Activated CD4-positive, alpha-beta T cell treated with anti-CD3 and anti-CD28 coated beads, Interleukin-10, Interleukin-2, amounts not matched to agents 100 ng/mL and 50 ng/mL, durations not matched to agents 16 hours and 8 hours (primary cell): ENCODE measurements at places on chromosomes 11 and 22.

- DNase-seq, result peak; percentile 29
Observed at GRCh38 chr22:47095395-47096122, 333.1 kb downstream of the TBC1D22A start.

- peak; percentile 88 for DNase-seq
Observed at GRCh38 chr11:76166314-76166713, 40.0 kb downstream of the WNT11 start.

GRCh38 chr11:71432761-71433647 lies 15.2 kb downstream of the DHCR7 start:
- no peak for DNase-seq

- DNase-seq, result no peak
Observed at GRCh38 chr22:44335903-44336803, 23.4 kb upstream of the SHISAL1 start.

DNA sequence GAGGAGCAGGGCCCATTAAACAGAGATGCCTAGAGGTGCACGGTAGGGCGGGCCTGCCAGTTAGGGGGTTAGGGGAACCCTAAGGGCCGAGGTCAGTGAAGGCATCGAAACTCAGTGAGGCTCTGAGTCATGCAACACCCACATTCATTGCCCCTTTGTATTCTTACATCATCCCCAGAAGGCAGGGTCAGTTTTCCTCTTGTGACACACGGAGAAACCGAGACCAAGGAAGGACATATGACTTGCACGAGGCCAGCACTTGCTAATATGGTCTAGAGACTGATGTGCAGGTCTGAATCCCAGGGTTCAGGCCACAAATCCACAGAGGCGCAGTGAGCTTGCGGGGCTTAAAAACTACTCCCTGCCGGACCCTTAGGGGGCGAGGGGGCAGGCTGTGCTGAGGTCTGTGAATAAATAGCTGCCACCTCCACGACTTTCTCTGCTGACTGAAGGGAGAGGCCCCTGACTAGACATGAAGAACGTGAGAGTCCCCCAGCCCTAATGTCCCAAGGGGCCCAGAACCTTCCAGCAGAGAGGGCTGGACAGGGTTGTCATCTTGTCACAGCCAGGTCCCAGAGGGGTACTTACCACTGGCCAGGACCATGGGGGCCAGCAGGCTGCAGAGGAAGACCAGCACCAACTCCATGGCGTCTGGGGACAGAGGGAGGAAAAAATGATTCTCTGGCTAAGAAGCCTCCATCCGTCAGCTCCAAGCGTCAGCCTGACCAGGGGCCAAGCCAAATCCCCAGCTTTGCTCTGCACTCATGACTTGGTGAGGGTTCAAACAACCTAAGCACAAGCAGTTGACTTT lies 17.8 kb upstream of the FXYD2 start:
- DNase-seq, result no peak

DNA sequence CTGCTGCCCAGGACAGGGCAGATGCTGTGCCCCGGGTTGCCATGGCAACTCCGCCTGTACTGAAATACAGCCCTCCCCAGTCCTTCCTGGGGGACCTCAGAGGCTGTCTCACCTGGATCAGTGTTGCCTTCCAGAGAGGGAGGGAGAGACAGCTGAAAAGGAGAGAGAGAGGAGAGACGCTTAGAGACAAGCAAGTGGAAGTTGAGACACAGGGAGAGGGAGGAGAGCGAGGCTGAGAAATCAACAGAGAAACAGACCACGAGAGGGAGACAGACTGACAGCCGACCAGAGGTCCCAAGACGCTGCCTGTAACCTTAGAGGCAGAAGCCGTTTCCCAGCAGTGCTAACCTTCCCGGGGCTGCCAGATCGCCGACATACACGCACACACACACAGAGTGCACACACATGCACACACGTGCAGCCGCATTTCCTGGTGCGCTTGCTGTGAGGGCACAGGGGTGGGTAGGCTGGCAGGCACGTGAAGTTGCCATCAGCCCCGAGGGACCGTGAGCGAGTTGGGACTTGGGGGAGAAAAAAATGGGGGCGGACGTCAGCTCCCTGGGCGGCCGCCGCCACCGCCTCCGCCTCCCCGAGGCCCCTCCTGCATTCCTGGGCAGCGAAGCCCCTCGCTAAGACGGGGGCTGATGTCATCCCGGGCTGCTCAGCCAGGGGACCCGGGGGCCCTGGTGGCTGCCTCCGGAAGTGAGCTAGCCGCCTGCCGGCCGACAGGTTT lies 88.6 kb upstream of the CRYBB3 start:
- peak; percentile 69 for DNase-seq

GRCh38 chr22:42895541-42895981 lies 38.5 kb upstream of the ARFGAP3 start:
- DNase-seq, result no peak

- DNase-seq, result peak; percentile 59
Observed at GRCh38 chr22:24247564-24248344, 2.9 kb upstream of the GGT5 start.

DNA sequence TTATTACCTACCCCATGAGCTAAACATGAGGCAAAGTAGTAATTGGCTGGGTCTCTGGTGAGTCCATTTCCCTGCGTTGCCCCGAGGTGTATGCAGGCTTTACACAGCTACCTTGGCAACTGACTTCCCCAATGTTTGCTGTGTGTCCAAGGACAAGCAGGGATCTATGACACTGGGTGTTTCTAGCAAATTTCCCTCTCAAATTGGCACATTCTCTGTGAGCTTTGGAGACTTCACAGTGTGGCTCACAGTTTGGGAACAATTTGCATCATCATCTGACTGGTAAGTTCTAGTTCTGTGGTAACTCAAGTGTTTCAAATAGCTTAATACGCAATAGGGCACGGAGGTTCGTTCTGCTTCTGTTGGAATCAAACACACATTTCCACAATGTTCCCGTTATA lies 12.5 kb downstream of the NNMT start:
- no peak for DNase-seq

- DNase-seq, result no peak
Observed at GRCh38 chr11:71364176-71364671, 84.0 kb downstream of the DHCR7 start.

DNA sequence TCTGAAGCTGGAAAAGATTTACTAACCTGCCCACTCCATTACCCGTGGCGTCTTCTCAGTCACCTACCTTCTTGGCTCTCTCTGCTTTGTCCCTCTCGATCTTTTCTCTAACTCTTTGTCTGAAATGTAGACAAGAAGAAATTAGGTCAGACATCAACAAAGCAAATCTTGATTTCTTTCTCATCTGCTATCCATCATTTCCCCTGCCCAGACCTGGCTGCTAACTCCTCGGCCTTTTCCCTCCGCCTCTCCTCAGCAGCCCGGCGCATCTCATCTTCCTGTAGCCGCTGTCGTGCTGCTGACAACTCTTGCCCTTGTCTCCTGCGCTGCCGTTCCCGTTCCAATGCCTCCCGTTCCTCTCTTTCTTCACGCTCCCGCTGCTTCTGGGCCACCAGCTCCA lies 1.2 kb downstream of the UBXN1 start:
- no peak for DNase-seq

GRCh38 chr11:62611705-62612365 lies 740 bp downstream of the EML3 start:
- peak; percentile 39 for DNase-seq

DNA sequence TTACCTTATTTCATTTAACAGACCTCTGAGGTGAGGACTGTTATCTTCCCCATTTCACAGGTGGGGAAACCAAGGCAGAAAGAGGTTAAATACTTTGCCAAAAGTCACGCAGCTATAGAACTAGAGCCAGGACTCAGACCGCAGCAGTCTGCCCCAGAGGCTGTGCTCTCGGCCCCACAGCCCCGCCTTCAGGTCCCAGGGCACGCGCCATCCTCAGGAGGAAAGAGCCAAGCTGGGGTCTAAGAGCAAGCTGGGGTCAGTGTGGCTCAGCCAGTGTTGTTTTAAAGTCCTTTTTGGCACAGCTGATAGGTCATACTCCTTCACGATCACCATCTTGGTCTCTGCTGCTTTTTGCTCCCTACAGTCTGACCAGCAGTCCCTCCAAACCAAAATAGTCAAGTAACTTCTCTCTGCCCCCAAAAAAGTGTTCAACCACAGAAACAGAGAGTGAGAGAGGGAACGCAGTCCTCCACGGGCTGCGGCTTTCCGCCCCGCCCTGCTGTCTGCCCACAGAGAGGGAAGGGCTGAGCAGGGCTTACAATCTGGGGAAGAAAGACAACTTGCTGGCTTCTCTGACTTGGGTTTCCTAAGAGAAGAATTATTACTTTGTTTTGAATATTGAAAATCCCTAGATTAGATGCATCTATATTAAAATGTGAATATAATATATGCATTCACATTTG lies 137.2 kb upstream of the OPCML start:
- DNase-seq, result no peak

DNA sequence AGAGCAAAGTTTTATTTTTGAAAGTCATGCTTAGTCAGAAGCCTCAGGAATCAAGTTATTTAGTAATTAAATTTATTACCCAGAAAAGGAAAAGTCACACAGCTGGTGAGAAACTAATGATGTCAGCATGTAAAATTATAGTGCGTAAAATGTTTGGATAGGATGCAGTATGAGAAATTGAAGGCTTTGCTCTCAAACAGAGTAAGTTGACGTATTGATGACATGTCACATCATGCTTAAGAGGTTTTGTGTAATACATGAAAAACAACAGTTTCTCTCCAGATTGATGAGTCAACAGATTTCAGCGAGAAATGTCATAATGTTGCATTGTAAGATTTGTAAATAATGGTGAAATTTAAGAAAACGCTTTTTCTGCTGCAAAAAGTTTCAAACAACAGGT lies 769.8 kb downstream of the METTL15 start:
- DNase-seq, result no peak

DNA sequence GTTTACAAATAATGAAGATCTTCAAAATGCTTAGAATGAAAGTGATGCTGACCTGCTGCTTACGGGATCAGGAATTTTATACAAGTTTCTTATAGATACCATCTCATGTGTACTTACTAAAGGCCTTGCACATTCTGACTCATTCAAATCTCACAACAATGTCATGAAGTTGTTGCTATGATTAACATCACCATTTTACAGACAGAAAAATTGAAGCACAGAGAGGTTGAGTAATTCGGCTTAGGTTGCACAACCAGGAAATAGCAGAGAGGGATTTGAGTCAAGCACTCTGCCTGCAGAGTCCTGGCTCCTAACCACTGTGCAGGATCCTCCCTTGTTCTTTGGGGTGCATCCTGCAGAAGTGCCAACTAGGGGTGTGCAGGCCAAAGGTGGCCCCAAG lies 471.9 kb downstream of the MIAT start:
- DNase-seq, result peak; percentile 67

- DNase-seq, result no peak
Observed at GRCh38 chr22:50064453-50064852, 6.4 kb upstream of the TTLL8 start.

DNA sequence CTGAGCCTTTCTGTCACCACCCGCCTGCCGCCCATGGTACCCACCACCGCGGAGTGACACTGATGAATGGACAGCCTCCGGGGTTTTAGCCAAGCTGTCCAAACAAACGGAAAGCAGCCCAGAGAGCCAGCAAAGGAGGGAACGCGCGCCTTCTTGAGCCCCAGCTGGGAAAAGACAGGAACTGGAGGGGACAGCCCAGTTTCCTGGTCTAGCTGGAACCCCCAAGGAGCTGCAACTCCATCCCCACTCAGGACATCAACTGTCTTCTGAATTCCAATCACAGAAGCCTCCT lies 33.7 kb downstream of the SHISAL1 start:
- DNase-seq, result no peak

- no peak for DNase-seq
Observed at GRCh38 chr22:24185501-24186351, 4.4 kb downstream of the SUSD2 start.

DNA sequence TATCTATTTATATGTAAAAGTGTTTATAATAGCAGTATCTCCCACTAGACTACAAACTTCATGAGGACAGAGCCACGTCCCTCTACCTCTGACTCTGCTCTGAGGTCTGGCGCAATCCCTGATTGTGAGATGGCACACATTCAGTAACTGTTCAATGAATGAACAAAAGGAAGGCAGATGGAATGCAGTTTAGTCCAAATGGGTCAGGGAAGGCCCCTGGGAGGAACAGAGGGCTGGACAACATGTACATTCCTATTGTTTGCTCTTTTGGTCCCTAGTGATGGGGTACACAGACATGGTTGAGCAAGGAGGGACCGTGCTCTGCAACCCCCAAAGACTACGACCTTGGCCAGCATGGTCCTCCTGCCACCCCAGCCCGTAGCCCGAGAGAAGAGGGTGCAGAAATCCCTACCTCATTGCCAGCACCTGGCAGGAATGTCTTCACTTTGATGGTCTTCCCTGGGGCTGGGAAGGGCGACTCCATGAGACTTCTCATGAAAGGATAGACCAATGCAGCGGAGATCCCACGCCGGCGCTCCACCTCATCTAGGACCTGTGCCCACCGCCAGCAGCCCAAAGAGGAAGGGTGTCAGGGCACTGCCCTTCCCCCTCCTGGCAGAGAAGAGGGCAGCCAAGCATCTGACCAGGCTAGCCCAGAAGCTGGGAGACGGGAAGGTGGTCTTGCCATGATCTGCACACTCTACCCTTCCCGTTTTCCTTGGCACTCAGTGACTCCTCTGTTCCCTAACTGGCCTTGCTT lies 24.3 kb downstream of the RPL27A start:
- DNase-seq, result no peak

DNA sequence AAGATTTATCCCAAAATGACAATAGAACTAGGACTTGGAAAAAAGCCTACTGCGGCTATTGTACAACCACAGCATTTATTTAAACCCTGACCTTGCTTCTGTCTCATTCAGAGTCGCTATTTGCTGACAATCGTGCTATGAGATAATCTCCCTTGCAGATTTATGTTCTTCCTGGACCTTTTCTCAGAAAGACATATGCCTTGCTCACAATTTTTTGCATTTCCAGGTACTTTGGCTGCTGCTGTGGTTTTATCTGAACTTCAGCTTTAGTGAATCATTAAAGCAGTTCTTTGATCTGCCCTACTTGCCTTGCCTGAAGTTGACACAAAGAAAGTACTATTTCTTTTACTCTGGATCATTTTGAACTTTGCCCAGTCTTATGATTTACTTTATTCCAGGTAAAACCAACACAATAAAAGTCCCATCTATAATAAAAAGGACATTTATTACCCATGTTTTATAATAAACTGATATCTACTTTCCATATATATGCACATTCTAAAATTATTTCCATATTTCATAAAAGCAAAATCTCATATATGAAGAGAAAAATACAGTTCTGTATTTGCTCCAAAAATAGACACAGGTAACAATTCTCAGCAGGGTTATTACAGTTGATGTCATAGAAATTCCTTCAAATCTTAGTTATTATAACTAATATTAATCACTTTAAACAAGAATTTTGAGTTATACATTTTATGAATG lies 63.4 kb upstream of the CARD18 start:
- peak; percentile 35 for DNase-seq

DNA sequence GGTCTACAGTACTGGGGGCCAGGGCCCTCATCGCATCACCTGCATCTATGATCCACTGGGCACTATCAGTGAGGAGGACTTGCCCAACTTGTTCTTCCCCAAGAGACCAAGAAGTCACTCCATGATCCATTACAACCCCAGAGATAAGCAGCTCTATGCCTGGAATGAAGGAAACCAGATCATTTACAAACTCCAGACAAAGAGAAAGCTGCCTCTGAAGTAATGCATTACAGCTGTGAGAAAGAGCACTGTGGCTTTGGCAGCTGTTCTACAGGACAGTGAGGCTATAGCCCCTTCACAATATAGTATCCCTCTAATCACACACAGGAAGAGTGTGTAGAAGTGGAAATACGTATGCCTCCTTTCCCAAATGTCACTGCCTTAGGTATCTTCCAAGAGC lies 3.8 kb upstream of the PPFIBP2 start:
- DNase-seq, result no peak
